GM19239 (cell line): ENCODE measurements at places on chromosomes 2 and 18.

GRCh38 chr2:379778-380177, 91.9 kb upstream of the ALKAL2 start:
- DNase-seq = no peak

DNA sequence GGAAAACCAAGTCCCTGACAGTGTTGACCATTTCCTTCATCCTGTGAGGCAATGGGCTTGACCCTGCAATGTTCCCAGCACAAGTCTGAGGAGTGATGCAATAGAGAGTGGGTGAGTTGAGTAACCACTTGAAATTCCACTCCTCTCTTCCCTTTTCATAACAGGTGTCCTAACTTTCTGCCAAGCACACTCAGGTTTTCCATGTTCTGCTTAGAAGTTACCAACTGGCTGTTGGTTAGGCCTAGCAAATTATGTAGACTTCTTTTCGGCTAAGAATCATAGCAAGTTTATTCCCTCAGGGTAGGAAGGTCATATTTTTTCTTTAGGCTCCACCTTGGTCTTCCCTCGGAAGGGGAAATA, 11.5 kb downstream of the GNLY start:
- no peak for DNase-seq

DNA sequence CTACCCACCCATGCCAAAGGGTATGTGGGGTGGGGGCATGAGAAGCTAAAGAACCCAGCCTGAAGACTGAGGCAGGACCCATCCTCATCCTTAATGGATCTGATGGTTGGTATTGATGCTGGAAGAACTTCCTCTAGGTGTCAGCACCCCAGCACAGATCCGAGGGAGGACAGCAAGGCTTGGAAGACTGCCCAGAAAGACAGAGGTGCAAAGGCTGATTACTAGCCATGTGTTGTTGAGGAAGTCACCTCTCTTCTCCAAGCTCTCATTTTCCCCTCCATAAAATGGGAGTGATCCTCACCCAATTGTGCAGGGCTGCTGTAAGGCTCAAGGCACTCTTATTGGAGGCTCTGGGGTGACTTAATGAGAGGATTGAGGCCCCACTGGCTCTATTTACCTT, 256.5 kb downstream of the CELF4 start:
- DNase-seq = no peak

GRCh38 chr2:97983698-97984097, 12.1 kb downstream of the TMEM131 start:
- no peak for DNase-seq

DNA sequence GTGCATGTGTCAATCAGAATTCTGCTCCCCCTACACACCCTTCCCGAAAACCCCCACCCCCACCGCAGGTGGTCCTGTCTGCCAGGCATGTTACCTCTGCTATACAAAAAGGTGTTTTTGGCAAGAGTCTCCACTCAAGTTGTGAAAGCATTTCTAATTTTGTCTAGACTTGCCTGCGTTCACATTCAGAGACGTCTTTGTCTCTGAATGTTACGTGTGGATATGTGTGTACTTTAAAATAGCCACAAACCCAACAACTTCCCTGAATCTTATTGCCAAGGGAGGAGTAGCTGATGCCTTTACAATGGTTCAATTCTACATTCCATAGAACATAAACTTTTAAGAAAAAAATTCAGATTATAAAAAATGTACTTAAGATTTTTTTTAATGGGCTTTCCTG, 66.6 kb downstream of the ITGA4 start:
- no peak for DNase-seq

- no peak for DNase-seq
Measured at GRCh38 chr2:98114643-98115330, 27.8 kb downstream of the VWA3B start.
